Effector memory CD8-positive, alpha-beta T cell (primary cell): ENCODE measurements at places on chromosomes 2 and 18.

GRCh38 chr2:104286841-104287240 is 567.1 kb upstream of the POU3F3 start:
- no peak overlapping the region for H3K4me3 ChIP-seq
- no peaks in the 10 kb centered on the region for H3K36me3 ChIP-seq
- no peaks in the 10 kb centered on the region for H3K4me1 ChIP-seq
- no peaks in the 10 kb centered on the region for H3K27me3 ChIP-seq

DNA sequence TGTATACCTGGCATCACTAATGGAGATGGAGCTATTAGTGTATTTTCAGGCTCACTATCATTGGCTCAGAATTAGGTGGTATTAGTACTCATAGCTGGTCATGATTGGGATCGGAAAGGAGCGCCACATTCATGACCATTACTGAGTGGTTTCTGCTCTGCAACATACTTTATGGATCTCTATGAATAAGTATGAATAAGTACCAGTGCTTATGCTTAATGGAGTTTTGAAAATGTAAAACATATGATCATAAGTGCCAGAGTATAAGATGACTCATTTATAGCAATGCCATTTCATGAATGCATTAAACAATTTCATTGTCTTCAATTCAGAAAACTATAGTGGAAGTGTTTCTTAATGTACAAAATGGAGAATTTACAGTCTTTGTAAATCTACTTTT is 156.7 kb downstream of the GALNT3 start:
- H3K27ac ChIP-seq = no peak overlapping the region
- H3K36me3 ChIP-seq = no peaks in the 10 kb centered on the region
- H3K4me1 ChIP-seq = no peaks in the 10 kb centered on the region
- no peak overlapping the region for H3K4me3 ChIP-seq

DNA sequence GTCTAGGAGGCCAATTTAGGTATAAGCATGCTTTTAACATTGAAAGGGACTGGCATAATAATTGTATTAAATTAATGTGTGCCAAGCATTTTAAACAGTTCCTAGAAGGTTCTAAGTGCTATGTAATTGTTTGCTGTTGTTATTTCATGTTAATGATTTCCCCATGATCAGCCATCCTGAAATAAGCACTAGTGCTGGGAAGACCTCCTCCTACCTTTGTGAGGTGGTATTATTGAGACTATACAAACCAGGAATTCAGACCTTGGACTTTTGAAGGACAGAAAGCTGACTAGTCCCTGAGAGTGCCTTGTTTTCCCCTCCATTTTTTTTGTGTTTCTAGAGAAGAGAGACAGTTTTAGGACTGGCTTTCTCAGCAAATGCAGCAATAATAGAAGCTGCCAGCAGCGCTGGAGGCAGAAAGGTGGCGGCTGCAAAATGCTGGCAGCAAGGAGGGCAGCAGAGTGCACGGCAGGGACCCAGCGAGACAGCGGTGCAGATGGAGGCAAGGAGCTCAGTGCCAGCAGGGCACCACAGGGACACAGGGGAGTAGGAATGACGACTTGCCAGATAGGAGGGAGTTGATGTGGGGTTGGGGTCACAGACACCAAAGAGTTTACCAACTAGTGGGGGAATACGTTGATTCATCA is 25.3 kb downstream of the NABP1 start:
- no peaks in the 10 kb centered on the region for H3K27me3 ChIP-seq
- peaks cover 5% of the 10 kb centered on the region for H3K36me3 ChIP-seq
- H3K4me3 ChIP-seq = no peak overlapping the region
- DNase-seq = no peak
- H3K4me1 ChIP-seq = peaks cover 5% of the 10 kb centered on the region

- DNase-seq = no peak
- no peak overlapping the region for H3K4me3 ChIP-seq
- no peaks in the 10 kb centered on the region for H3K36me3 ChIP-seq
- H3K4me1 ChIP-seq = peaks cover 14% of the 10 kb centered on the region
- H3K27ac ChIP-seq = no peak overlapping the region
- H3K27me3 ChIP-seq = no peaks in the 10 kb centered on the region
Observed at GRCh38 chr18:13500869-13501542, 225.4 kb downstream of the FAM210A start.

DNA sequence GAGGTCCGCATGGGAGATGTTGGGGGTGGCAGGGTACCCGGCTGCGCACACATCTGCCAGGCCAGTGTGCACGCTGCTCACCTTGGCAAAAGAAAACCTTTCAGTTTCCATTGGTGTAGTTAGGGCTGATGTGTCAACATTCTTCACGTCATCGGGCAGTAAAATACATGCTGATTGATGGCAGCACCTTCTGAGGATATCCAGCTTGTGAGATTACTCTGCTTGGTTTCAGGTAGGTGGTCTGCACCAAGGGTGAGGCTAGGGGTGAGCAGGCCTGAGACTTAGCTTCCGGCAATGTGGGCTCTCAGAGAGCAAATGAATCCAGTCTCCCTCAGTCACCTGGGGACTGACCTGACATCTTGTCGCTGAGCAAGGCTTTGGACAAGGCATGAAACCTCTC is 19.3 kb upstream of the ACKR3 start:
- peaks cover 13% of the 10 kb centered on the region for H3K36me3 ChIP-seq
- peak overlapping the region; percentile 81 for H3K27ac ChIP-seq
- DNase-seq = no peak
- peaks cover 88% of the 10 kb centered on the region for H3K4me1 ChIP-seq

DNA sequence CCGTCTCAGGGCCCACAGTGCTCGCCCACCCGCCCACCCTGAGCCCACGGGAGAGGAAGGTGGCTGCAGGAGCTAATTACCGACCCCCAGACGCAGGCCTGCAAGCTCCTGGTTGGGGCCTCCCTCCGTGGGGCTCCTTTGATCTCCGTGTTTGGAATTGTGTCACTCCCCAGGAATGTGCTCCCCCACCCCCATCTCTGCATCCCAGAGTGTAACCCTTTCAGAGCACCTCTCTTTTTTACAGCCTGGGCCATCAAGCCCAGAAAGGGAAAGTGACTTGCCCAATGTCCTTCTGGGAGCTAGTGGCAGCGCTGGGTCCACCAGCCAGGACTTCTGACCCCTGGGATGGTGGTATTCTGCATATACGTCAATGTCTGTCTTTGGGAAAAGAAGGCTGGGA is 335.1 kb downstream of the CYRIA start:
- H3K4me3 ChIP-seq = no peak overlapping the region
- DNase-seq = no peak
- H3K27ac ChIP-seq = no peak overlapping the region
- no peaks in the 10 kb centered on the region for H3K27me3 ChIP-seq
- no peaks in the 10 kb centered on the region for H3K4me1 ChIP-seq
- H3K36me3 ChIP-seq = no peaks in the 10 kb centered on the region

- peaks cover 8% of the 10 kb centered on the region for H3K4me1 ChIP-seq
- H3K27me3 ChIP-seq = no peaks in the 10 kb centered on the region
- H3K4me3 ChIP-seq = peak overlapping the region; percentile 40
- H3K27ac ChIP-seq = peak overlapping the region; percentile 63
- peaks cover 4% of the 10 kb centered on the region for H3K36me3 ChIP-seq
- peak; percentile 21 for DNase-seq
Observed at GRCh38 chr2:7467782-7468447, 550.7 kb downstream of the RNF144A start.

DNA sequence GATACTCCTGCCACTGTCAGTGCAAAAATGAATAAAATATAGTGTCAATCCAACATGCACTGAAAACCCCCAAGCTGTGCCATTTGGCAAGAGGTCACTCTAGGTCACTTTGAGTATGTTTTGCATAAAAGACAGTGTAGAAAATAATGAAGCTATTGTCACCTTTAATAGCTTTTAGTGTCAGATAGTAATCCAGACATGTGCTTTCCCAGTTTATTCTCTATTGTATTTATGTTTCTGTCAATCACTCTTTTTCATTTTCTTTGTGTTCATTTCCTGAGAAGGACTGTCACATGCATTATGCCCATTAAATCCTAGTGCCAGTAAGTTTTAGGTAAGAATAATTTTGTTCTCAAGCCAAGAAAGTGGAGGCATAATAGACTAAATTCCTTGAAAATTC is 1073.9 kb upstream of the CDH2 start:
- no peaks in the 10 kb centered on the region for H3K27me3 ChIP-seq
- no peak overlapping the region for H3K27ac ChIP-seq
- H3K4me3 ChIP-seq = no peak overlapping the region
- DNase-seq = no peak
- H3K36me3 ChIP-seq = no peaks in the 10 kb centered on the region

- H3K27ac ChIP-seq = no peak overlapping the region
- no peak for DNase-seq
- no peak overlapping the region for H3K4me3 ChIP-seq
Observed at GRCh38 chr2:207792244-207792785, 22.6 kb upstream of the FZD5 start.

DNA sequence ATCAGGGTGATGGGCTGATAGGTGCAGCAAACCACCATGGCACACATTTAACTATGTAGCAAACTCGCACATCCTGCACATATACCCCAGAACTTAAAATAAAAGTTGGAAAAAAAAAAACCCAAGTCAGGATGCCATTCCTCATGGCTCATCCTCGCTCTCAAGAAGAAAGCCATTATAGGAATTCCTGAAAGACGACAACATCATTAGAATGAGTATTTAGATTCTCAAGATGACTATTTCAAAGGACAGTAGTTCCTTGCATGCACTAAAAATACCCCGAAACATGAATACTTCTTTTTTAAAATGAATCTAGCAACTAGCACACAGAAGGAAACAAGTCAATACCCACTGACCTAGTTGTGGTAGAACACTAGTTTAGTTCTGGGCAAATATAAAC is 285.8 kb upstream of the REV1 start:
- no peaks in the 10 kb centered on the region for H3K36me3 ChIP-seq
- peaks cover 7% of the 10 kb centered on the region for H3K27me3 ChIP-seq
- no peak overlapping the region for H3K27ac ChIP-seq
- no peaks in the 10 kb centered on the region for H3K4me1 ChIP-seq

GRCh38 chr2:78070693-78071092 is 548.5 kb upstream of the LRRTM4 start:
- no peak overlapping the region for H3K4me3 ChIP-seq
- no peaks in the 10 kb centered on the region for H3K4me1 ChIP-seq
- H3K27ac ChIP-seq = no peak overlapping the region
- H3K36me3 ChIP-seq = no peaks in the 10 kb centered on the region
- no peaks in the 10 kb centered on the region for H3K27me3 ChIP-seq
- no peak for DNase-seq

DNA sequence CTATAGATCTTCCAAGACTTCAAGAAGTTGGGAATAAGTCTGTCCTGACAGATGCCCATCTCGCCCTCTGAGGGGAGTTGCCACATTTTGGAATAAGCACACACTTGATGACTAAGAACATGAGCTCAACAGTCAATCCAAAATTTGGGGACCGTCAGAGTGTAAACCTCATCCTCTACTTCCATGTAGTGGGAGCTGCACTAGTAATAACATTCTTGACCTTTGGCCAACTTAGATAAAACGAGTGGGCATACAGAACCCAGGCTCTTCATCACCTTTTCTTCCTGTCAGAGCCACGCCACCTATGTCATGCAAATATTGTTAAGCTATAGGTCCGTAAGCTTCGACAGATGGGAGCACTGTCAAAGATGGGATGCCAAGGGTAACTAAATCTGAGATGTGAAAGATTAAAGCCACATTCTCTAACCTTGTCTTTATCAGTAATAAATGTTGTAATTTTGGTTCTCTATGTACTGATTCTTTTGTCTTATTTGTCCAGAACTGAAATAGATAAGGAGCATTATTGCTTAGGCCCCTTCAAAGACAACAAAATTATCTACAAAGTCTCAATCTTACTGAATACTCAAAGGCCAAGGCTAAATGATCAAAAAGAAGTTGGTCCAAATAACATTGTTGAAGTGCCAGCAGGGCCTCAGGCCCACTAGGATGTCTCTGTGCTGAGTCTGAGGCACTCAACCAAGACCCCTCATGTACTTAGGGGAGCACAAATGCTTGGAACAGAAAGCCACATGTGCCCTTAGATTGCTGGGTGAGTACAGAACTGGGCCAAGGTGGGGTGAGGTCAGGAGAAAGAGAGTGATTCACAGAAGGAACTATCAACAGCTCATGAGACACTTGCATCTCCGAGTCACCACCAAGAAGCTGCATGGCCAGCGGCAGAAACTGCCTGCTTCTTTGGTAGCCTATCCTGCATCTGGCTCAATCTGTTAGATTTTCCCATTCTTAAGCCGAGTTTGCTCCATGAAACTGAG is 15.0 kb downstream of the CDH2 start:
- DNase-seq = no peak
- no peak overlapping the region for H3K27ac ChIP-seq
- no peaks in the 10 kb centered on the region for H3K4me1 ChIP-seq
- H3K27me3 ChIP-seq = no peaks in the 10 kb centered on the region
- no peak overlapping the region for H3K4me3 ChIP-seq
- peaks cover 2% of the 10 kb centered on the region for H3K36me3 ChIP-seq

- no peak overlapping the region for H3K27ac ChIP-seq
- no peak overlapping the region for H3K4me3 ChIP-seq
- H3K27me3 ChIP-seq = peaks cover 21% of the 10 kb centered on the region
- DNase-seq = no peak
- no peaks in the 10 kb centered on the region for H3K36me3 ChIP-seq
Observed at GRCh38 chr2:54806975-54807374, 83.5 kb downstream of the EML6 start.

DNA sequence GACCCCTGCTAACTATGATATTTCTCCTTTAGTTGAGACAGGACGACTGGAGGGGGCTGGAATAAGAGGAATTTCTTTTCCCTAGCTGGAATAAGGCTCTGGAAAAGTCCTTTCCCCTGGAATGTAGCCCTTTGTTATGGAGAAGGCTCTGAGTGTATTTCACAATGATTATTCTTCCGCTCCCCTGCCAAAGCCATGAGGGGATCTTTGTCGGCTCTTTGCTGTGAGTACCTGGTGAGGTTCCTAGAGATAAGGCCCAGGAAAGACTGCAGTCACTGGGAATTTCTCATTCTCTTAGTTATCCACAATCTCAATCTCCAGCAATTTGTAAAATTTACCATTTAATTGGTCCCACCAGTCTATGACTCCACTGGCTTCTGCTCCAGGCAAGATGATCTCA is 340.2 kb upstream of the HNRNPA3 start:
- no peak overlapping the region for H3K4me3 ChIP-seq
- peaks cover 5% of the 10 kb centered on the region for H3K36me3 ChIP-seq

- H3K4me3 ChIP-seq = no peak overlapping the region
- H3K27me3 ChIP-seq = peaks cover 12% of the 10 kb centered on the region
- no peaks in the 10 kb centered on the region for H3K36me3 ChIP-seq
- no peak overlapping the region for H3K27ac ChIP-seq
Observed at GRCh38 chr2:3610415-3610814, 15.5 kb downstream of the COLEC11 start.

DNA sequence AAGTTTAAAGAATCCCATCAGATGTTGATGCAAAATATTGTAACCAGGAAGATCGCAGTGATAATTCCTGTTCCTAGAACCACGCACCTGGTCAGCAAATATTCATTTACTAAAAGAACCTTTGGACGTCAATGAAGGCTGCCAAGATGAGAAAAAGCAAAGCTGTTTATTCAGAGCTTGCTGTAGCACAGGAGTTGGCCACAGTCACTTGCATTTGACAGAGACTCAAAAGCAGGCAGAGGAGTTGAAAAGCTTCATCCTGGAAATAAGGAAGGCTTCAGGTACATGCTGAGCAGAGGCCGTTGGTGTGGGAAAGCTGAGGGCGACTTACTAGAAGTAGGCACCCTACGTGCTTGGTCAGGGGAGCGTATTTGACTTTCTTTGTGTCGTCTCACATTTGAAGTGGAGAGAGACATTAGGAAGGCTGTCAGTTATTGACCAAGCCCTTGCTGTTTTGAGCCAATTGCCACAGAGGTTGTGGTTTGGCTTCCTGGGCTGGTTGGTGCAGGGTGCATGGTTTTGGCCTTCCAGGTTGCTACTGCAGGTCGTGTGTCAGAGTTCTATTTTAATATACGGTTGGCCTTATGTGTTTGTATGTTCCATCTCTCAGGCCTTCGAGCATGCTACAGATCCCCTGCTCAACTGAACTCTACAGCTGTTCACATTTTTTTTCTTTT is 289.6 kb downstream of the METTL4 start:
- H3K4me3 ChIP-seq = no peak overlapping the region
- H3K36me3 ChIP-seq = no peaks in the 10 kb centered on the region
- no peak for DNase-seq
- no peaks in the 10 kb centered on the region for H3K27me3 ChIP-seq
